ENCODE measurements at places on chromosomes 6 and 20. TPM values are rescaled to one million over a fixed set of nuclear protein-coding genes. Genes with fewer than 3 reads are reported as not detected.

DNA sequence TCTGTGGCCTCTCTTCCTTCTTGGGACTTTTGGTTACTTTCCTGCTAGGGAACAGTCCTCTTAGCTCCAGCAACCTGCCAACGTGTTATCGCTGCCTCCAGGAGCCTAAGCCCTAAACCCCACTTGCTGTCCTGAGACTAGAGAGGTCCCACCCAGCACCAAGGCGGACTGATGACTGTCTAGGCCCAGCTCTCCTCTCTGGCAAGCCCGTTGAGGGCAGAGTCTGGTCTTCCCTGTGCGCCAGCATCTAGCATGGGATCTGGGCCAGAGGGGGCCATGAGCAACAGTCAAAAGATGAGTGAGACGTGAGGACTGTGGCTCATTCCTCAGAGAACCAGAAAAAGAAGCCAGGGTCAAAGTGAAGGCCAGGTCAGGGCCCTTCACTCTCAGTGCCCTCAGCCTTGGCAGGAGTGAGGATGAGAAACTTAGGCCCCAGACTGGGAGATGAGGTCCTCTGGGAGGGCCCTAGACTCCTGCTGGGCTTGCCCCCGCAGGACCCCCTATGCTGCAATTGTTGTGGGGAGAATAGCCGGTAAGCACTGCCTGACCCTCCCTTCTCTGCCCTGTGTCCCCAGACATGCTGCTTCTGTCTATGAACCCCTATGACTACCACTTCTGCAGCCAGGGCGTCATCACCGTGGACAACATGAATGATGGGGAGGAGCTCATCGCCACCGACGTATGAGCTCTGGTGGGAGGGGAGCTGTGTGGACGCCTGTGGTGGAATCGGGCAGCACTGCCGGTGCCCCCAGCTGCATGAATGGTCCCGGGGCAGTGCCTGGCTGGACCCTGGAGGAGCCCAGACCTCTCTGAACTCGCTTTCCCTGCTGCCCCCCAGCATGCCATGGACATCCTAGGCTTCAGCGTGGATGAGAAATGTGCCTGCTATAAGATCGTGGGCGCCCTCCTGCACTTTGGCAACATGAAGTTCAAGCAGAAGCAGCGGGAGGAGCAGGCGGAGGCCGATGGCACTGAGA, 30.9 kb downstream of the MYH7B start:
- DNase-seq = no peak

Gene POPDC3
- polyA plus RNA-seq = not detected

DNA sequence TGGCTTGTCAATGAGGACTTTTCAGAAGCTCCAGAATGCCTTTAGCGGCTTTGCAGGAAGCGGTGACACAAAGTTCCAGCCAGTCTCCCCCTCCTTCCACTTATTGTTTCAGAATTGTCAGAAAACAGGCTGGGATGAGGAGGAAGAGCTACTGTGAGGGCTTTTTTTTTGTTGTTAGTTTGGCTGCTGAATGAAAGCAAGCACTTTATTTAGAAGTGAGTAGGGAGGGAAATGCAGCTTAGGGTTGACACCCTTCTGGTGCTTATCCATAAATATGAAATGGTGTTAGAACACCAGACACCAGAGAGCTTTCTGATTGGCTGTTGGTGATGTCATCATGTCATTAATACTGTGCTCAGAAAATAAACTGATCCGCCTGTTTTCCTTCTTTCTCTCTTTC, 251.5 kb downstream of the SOX4 start:
- no peak for DNase-seq

DNA sequence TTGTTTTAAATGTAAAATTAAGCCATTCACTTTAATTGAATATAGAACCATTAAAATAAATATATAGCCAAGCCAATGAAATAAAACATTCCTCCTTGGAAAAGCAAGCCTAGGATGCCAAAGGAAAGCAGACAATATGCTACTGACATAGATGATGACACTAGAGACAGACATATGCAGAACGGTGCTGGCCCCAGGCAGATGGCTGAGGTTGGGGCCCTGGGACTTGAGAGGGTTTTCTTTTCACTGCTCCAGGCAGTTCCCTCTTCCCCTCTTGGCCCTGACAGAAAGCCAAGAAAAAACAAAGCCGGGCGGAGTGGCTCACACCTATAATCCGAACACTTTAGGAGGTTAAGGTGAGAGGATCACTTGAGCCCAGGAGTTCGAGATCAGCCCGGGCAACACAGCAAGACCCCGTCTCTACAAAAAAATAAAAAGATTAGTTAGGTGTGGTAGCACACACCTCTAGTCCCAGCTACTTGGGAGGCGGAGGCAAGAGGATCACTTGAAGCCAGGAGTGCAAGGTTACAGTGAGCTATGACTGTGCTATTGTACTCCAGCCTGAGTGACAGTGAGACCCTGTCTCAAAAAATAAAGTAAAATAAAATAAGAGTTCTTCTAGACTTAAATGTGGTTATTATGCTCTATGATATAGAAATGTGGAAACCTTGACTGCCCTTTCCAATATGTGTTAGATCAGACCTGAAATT, 31.2 kb downstream of the FASTKD5 start:
- DNase-seq = no peak

Gene ADTRP
- 0.21 TPM for polyA plus RNA-seq

Gene PSORS1C1
- 0.08 TPM for polyA plus RNA-seq

Gene CFB
- polyA plus RNA-seq = 3,144 TPM

DNA sequence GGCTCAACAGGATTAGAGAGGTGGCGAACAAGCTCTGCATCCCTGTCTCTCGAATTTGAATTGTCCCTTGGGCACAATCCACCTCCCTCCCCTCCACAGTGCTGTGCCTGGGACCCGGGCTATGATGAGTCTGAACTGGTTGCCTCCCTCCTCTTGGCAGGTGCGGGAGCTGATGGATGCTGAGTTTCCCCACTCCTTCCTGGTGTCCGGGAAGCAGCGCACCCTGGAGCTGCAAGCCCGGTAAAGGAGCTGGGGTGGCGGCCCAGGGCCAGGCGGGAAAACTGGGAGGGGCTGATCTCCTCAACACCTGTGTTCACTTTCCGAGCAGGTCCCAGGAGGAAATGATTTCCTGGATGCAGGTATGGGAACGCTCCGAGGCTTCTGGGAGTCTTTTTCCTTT, 14.9 kb downstream of the FGD2 start:
- no peak for DNase-seq

Gene SPAG4
- 4.6 TPM for polyA plus RNA-seq

- DNase-seq = no peak
Observed at GRCh38 chr6:25118038-25118437, 161.1 kb upstream of the CARMIL1 start.

DNA sequence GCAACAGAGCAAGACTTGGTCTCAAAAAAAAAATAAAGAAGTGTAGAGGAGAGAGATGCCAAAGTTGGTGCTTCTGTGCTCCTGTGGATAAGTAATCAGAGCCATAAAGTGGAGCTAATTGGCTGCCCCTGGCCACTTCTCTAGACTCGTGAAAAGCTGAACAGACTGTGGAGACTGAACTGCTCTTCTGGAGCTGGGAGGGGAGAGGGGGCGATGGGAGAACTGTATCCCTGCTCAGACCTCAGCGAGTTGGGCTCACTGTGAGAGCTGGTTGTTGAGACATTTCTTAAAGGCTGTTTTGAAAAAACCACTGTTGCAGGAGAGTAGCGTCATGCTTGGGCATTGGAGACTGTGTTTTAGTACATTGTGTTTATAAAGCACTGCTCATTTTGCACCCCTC, 125.7 kb downstream of the TCP11 start:
- DNase-seq = no peak

Gene PDYN
- polyA plus RNA-seq = not detected

- no peak for DNase-seq
Observed at GRCh38 chr20:64150756-64151632, 13.3 kb upstream of the MYT1 start.

Gene EYA4
- 0.05 TPM for polyA plus RNA-seq

GRCh38 chr6:31622684-31623091, 2.2 kb downstream of the PRRC2A start:
- no peak for DNase-seq

Data from liver (tissue), 10 donors.